ENCODE measurements at places on chromosomes 4 and X. TPM values are rescaled to one million over a fixed set of nuclear protein-coding genes. Genes with fewer than 3 reads are reported as not detected.

POU3F4 gene
- total RNA-seq, result 12.6 TPM

DNA sequence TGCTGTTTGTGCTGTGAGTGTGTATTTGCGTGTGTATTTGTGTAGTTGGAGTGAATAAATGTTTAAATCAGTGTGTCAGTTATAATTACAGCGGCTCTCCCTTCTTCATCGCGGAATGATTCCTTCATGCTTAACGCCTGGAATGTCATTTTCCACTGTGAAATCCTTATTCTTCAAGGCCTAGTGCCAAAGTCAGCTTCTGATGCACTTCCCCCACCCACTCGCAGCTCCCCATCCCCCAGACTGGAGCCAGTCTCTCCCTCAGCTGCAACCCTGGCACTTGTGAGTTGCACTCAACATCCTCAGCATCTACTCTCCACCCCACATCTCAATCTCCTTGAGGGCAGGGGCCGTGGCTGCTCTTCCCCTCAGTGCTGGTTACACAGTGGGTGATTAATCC is 583.0 kb downstream of the BCOR start:
- no peak for DNase-seq

- no peak for DNase-seq
These were observed 54.7 kb downstream of the AMER1 start for GRCh38 chrX:64150775-64151174.

DNA sequence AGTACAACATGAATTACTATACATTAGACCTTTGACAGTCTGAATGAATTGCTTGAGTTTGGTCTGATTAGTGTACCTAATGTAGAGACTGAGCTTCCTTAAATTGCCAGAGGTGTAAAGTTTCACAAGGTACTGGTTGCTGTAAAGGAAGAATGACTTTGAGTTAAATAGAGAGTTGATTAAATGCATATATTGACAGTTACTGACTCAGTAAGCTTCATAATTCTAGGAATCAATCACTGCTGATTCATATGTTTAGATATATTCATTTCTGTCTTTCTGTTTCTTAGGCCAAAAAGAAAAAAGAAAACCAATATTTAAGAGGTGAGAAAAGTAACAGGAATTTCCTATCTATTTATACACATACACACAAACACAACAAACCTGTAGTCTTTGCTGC is 16.2 kb upstream of the ART3 start:
- no peak for DNase-seq

DNA sequence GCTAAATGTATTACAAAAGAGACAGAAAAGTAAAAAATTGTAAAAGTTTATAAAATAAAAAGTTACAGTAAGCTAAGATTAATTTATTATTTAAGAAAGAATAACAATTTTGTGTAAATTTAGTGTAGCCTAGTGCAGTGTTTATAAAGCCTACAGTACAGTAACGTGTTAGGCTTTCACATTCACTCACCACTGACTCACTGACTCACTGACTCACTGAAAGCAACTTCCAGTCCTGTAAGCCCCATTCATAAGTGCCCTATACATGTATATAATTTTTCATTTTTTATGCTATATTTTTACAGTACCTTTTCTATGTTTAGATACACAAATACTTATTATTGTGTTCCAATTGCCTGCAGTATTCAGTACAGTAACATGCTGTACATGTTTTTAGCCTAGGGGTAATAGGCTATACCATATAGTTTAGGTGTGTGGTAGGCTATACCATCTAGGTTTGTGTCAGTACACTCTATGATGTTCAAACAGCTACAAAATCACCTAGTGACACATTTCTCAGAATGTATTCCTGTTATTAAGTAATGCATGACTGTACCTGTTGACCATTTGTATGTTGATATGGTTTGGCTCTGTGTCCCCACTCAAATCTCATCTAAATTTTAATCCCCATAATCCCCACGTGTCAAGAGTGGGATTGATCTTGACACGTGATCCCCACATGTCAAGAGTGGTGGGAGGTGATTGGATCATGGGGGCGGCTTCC is 57.9 kb downstream of the CFAP299 start:
- DNase-seq, result no peak

DIPK2B gene
- total RNA-seq, result 1.7 TPM

DNA sequence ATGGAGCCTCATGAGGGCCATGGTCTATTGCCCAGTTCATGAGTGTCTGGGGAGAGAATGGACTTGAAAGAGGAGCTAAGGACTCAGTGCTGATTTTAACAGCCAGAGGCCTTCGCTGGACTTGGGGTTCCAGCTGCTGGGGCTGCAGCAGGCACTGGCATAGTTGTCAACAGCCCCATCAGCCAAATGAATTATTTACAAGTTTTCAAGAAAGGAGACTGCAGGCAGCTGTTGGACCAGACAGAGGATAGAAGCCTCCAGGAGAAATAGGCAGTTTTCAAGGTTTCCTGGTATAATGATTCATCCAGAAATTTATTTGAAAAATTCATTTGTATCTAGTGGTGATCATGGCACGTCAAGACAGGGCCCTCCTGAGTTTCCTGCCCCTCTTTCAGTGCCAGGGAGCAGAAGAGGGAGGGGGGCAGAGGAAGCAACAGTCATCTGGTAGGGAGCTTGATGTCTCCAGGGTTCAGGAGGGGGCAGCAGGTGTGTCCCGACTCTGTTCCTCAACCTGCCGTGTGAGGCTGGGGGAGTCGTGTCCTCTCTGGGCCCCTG is 63.1 kb upstream of the GPR78 start:
- DNase-seq, result no peak

DNA sequence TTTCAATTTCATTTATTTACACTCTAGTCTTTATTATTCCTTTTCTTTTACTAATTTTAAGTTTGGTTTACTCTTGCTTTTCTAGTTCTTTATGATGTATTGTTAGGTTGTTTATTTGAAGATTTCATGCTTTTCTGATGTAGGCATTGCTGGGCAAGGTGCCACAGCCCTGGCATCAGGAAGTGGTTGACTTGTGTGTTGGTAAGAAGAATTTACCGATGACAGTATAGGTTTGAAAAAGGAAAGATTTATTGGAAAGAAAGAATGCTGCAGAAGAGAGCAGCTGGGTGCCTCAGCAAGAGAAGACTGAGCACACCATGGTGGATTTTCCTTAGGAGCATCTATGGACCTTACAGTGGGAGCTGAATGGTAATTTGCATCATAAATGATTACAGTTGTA is 153.2 kb downstream of the KLF8 start:
- DNase-seq, result no peak

EGF gene
- 1.7 TPM for total RNA-seq

DNA sequence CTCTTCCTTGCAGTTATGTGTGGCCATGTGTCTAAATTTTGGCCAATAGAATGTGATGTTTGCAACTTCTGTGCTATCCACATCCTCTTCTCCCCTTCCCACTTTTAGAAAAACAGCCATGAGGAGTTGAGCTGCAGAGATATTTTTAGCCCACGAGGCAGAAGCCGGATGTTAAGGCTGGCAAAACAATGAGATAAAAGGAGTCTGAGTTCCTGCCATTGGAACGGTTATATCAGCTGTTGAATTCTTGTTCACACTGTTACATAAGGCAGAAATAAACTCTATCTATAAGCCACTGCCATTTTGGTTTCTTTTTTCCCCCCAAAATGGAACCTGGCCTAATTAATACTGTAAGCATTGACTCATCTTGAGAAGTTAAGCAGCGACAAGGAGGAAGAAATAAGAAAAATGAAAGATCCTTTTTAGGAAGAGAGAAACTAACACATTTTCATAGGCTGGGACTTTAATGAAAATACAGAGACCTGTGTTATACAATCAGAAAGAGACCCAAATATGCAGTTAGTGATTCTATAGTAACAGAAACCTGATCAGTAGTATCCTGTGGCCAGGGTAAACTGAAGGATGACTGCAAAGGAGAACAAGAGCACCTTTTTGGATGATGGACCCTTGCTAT is 200.5 kb downstream of the INPP4B start:
- no peak for DNase-seq

DNA sequence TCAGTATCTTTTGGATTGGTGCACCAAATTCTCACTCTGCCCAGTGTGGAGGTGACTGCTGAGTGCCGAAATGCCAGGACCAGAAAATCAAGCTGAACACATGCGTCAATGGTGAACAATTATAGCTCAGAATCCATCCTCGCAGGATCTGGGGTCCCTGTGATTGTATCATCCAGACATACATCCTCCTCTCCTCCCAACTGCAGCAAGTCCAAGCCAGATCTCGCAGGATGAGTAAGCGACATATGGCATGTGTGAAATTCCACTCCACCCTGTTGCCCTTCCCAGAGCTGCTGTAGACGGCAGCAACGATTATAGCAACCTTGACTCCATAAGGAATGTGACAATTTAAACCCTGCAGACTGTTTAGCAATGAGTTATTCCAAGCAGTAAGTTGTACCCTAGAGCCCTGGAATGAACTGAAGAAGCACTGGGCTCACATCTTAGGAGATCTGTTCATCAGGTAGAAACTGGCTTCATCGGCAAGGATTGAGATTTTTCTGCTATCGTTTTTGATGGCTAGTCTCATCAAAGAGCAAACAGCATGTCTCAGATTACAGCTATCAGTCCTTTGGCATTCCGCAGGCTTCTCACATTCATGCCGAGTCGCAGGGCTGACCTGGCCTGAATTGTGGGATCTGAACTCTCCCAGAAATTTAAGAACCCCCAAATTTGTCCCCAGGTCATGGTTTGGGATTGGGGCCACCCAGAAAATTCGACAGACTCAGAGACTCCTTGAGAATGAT is 35.5 kb upstream of the SORBS2 start:
- DNase-seq, result peak; percentile 30

Measured in occipital lobe (tissue), 3 donors.